ENCODE measurements at places on chromosomes 3 and 15.

- DNase-seq = no peak
These were observed 91.4 kb downstream of the NFKBIZ start for GRCh38 chr3:101940521-101941317.

DNA sequence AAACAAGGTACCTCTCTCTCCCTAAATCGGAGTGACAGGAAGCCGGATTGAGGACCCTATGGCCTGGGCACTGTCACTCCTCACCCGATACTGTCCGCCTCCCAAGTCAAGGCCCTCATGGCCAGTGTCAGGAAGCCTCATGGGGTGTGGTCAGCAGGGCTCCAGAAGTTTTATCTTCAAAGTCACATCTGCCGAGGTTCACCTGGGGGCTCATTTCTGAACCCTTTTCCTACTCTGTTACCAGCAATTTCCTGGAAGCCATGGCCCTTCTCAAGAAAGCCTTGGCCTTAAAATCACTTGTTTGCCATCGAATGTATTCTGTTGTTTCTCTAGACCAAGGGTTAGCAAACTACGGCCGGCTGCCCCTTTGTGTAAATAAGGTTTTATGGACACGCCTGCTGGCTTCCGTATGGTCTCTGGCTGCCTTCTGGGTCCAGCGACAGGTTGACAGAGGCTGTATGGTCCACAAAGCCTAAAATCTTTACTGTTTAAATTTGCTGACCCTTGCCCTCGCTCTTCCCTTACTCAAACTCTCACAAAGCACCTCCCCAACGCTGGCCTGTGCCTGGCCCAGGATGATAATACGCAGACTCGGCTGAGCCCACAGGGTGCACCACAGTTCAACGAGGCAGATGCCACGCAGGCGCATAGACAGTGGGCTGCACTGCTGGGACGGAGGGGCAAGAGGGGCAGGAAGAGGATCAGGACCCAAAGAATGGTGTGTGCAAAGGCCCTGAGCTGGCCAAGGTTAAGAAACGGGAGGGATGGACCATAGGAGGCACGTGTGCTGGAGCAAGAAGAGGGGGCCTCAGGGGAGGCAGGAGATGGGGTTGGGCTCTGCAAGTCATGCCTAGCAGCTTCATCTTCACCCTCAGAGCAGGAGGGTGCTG is 24.7 kb upstream of the DUSP7 start:
- DNase-seq = no peak

GRCh38 chr3:48038971-48039481 is 22.8 kb upstream of the MAP4 start:
- no peak for DNase-seq

- no peak for DNase-seq
These were observed 227.4 kb upstream of the STT3B start for GRCh38 chr3:31305340-31305739.

GRCh38 chr3:195021692-195022091 is 249.3 kb downstream of the XXYLT1 start:
- no peak for DNase-seq

GRCh38 chr15:24924621-24925020 is 30.2 kb upstream of the SNRPN start:
- no peak for DNase-seq

GRCh38 chr15:69853544-69853951 is 244.2 kb downstream of the TLE3 start:
- DNase-seq = no peak

DNA sequence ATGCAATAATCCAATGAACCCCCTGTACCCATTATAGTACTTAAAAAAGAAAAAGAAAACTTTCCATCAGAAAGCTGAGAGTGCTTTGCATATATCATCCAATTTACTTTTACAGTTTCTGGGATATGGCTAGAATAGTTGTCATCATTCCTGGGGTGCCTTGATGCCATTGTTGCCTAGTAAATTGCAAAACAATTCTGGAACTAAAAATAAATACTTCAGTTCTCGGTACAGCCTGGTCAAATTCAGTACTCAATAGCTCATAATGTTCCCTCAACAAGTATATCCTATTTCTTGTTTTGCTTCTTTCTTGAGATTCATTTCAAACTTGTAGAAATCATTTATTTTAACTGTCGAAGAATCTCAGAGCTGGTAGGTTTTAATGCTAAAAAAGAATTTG is 334.7 kb upstream of the MDFIC2 start:
- DNase-seq = no peak

DNA sequence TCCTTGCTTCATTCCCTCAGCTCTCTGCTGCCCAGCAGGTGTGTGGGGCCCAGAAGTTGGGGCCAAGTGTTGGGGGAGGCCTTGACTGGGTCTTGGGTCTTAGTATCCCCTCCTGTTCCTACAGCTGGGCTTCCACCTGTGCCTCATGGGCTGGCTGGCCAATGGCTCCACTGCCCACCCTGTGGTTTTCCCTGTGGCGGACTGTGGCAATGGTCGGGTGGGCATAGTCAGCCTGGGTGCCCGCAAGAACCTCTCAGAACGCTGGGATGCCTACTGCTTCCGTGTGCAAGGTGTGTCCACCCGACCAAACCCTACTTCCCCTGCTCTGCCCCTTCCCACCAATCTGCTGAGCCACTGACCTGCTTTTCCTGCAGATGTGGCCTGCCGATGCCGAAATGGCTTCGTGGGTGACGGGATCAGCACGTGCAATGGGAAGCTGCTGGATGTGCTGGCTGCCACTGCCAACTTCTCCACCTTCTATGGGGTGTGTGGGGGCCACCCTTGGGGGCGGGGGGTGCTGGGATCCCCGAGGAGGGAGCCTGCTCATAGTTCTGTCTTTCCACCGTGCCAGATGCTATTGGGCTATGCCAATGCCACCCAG is 10.9 kb downstream of the NT5DC2 start:
- no peak for DNase-seq

DNA sequence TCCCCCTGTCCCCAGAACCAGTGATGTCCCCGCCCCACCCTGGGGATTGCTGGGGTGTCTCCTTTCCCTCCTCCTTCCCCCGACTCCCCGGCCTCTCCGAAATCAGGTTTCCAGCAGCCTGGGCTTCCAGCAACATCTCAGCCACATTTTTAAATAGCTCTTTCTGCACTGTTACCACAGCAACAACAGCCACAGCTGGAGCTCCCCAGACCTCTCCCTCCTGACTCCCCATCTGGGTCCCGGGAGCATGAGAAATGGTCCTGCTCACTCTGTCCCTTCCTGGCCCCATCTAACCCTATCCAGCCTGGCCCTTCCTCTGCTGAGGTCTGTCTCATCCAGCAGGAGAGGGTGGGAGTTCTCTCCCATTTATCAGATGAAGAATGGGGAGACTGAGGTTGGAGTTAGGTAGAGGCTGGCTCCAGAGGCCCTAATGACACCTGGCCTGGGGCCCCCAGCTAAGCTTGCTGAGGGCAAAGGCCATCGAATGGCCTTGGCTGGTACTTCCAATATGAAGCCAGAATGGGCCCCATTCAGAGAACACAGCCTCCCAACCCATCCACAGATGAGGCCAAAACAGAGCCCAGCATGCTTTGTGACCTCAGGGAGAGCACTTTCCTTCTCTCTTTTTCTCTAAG is 1.5 kb downstream of the CAMK1 start:
- no peak for DNase-seq

GRCh38 chr3:156554515-156554841 is 439 bp downstream of the SSR3 start:
- DNase-seq = no peak

- DNase-seq = no peak
These were observed 175.8 kb downstream of the EPHB1 start for GRCh38 chr3:134970895-134971294.
